Stimulated activated CD8-positive, alpha-beta memory T cell treated with anti-CD3 and anti-CD28 coated beads, Interleukin-4, amount 100 ng/mL, for 1 hour (primary cell): ENCODE measurements at places on chromosomes 3 and 15.

DNA sequence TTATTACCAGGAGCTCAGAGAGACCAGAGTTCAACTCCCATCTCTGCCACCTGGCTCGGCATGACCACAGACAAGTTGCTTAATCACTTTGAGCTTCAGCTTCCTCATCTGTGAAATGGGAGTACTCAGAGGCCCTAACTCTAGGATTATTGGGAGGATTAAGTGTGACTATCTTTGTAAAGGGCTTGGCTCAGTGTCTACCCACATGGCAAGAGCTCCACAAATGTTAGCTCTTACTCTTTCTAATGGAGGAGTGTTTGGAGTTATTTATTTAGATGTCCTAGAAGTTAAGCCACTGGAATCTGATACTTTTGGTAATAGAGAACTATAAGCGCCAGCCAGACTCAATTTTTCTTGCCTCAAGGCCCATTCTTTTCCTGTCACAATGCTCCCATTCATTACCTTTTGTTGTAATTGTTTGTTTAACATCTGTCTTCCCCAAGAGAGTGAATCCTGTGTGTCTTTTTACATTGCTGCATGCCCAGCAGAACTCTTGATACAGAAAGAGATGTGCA is 12.3 kb upstream of the LMCD1 start:
- no peak for DNase-seq

- no peak for DNase-seq
Observed at GRCh38 chr3:157238457-157238856, 78.5 kb upstream of the CCNL1 start.

DNA sequence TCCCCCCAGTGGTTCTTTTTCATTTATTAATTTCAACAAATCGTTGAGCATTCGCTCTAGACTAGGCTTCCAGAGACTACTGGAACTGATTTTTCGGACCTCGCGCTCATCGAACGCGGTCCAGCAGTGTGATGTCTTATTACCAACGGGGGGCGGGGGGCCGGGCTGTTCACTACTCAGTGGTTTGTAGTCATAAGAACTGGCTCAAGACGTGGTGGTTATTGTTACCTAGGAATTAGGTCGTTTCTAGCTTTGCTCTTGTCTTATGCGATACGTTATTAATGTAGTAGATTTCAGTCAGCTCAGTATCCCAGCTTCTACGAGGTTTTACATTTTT is 858 bp downstream of the RBM5 start:
- no peak for DNase-seq

DNA sequence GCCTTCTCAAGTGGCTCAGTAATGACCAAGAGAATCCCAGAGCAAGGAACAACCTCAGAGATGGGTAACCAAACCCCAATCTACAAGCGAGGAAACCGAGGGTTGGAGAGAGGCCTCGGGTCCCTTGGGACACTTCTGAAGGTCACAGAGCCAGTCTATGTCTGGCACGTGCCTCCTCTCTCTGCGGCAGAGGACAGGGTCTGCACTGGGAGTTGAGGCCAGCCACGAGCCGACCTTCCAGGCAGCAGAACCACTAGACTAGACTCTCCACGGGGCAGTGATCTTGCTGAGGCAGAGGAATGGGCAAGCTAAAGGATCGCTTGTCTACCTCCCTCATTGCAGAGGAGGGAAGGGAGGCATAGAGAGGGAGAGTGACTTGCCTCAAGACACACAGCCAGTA is 100.6 kb upstream of the SMAD3 start:
- no peak for DNase-seq

DNA sequence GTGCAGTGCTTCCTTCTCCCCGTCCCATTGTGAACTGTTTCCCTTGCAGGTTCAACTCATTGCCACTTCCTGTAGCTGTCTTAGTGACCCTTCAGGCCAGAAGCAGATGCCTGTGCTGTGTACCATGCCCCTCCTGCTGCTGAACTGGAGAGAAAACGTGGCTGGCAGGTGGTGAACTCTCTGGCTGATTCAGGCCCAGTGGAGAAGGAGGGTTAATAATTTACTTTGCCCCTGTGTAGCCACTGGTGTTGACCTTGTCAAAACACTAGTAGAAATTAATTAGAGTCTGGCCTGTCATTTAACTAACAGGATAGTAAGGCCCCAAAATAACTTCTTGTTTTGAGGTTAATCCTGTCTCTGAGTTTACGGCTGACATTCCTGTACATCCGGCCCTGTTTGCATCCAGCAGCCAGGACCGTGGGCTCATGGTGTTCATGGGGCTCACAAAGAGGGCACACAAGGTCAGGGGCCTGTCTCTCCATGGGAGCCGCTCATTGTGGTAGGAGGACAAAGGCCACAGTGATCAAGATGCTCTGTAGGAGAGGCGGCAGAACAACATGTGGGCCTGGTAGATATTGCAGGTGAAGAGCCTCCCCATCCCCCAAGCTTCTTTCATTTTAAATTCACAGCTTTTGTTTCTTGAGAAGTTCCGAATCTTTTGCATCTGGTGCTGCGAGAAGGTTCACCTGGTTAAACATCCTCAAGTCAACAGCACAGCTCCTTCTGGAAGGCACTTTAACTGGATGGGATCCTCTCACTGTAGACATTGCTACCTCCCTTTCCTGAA is 101.6 kb downstream of the CGNL1 start:
- no peak for DNase-seq

- DNase-seq = no peak
Observed at GRCh38 chr3:98772022-98772421, 8.9 kb downstream of the ST3GAL6 start.
